Kidney epithelial cell (primary cell): ENCODE measurements at places on chromosomes 1 and 21.
A peak's percentile ranks its signal among the peaks of the same experiment; 100 is the strongest.

- DNase-seq, result no peak
Observed at GRCh38 chr1:51997974-51998382, 7.5 kb upstream of the RAB3B start.

DNA sequence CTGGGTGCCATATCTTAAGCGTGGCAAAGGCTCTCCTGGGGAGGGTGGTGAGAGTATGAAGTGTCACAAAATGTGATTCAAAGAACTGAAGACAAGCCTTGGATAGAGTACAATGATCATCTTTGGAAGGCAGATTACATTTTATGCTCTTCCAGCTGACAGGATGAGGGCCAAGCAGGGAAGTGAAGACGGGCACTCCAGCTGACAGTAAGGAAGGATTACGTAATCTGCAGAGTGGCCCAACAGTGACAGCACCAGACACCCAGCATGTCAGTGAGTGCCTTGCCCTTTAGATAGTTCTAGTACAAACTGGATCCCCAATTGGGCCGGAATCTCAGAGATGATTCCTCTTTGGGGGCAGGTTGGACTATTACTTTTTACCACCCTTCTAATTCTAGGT lies 52.7 kb downstream of the UBE2T start:
- DNase-seq, result no peak

GRCh38 chr1:172135978-172136610 lies 284.4 kb upstream of the C1orf105 start:
- DNase-seq, result no peak

GRCh38 chr1:236429715-236430274 lies 35.7 kb downstream of the EDARADD start:
- DNase-seq, result no peak

DNA sequence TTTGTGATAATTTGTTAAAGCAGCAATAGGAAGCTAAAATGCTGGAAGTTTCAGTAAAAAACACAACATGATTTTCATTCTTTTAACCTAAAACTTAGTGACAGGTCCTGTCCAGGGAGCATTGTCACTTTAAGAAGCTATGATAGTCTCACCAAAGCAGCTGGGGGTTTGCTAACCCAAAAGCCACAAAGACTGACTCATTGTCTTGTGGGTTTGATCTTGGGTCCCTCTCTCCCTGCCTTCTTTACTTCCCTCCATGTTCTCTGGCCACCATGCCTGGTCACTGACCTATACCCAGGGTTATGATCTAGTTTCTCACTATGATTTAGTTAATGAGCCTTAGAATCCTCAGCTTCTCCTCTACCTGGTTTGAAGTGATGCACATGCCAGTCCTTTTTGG lies 213.5 kb upstream of the PTGFR start:
- peak; percentile 70 for DNase-seq

DNA sequence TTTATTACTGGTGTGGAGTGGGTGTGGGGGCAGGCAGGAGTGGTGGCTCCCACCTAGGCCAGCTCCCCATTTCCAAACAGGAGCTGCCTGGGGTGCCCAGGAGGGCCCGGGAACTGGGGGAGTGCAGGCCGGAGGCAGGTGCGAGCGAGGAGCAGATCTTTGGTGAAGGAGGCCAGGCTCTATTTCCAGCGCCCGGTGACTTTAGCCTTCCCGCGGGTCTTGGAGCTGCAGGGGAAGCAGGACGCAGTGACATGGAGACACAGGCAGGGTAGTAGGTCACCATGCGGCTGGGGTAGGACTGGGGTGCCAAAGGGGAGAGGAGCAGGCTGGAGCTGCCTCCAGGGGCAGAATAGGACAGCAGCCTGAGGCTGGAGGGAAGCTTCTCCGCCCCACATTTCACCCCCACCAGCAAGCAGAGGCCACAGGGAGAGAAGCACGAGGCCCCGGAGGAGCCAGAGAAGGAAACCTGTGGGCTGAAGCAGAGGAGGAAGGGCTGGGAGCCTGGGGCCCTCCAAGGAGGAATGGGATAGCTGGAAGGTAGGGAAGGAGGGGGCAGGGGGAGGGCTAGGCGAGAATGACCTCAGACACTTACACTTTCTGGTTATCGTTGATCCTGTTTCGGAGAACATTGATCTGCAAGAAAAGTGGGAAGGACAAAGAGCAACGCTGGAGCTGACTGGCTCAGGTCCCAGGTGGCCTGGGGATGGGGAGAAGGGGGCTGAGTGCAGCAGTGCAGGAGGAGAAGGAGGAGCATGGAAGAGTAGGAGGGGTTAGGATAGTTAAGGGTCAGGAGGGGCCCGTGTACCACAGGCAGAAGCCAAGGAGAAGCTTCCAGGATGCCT lies 18.2 kb downstream of the TNNT2 start:
- no peak for DNase-seq

DNA sequence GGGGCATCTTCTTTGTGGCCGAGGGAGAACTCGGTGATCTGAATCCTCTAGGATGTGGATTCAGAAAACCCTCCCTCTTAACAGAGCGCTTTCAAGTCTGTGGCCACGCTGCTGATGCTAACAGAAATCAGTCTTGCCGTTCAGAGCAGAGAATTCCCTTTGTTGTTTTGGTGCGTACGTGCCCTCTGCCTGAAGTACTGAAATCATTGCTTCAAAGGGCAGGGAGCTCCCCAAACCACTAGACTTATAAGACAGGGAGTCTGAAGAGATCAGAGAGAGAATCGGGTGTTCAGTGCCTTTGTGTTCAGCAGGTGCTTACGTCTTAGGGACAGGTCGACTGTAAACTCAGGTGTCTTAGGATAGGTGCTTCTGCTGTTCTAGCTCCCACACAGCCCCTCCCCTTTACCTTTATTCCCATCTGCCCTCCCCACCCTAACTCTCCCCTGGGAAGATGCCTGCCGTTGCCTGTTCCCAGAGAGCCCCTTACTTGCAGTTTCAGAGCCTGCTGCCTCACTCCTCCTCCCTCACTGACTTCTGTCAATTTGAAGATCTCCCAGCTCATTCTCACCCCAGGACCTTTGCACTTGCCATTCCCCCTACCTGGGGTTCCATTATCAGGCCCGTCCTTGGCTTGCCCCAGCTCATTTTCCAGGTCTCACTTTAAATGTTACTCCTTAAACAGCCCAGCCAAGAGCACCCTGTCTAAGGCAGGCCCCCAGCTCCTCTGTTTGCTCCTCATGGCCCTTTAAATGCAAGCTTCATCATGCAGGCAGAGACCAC lies 143.0 kb downstream of the CAMTA1 start:
- no peak for DNase-seq

DNA sequence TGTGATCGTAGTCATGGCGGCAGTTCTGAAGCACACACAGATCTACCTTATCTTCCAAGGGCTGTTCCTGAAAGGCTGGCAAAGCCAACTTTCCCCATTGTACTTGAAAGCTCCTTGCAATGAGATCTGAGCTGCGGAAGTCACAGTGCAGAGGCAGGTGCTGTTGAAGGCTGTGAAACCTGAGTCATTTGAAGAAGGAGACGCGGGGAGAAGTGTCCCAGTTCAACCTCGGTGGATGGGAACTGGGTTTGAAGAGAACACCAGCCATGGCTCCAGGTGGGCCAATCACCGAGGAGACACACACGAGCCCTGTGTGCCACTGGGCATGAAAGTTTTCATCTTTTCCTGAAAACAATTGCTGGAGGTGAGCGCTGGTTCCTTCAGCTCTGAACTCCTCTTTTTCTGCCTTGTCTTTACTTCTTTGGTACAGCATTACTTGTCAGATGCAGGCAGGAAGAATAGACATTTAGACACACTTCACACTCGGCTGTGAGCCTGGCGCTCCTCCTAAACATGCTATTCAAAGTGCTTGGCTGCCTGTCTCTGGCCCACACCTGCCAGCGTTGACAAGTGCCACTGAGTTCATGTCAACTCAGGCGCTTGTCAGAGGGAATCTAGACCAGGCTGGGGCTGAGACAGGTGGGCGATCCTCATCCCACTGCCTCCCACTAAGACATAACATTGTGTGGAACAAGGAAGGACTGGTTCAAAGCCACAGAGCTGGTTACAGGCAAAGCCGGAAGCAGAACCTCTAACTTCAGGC lies 25.7 kb upstream of the PDE9A start:
- DNase-seq, result no peak

DNA sequence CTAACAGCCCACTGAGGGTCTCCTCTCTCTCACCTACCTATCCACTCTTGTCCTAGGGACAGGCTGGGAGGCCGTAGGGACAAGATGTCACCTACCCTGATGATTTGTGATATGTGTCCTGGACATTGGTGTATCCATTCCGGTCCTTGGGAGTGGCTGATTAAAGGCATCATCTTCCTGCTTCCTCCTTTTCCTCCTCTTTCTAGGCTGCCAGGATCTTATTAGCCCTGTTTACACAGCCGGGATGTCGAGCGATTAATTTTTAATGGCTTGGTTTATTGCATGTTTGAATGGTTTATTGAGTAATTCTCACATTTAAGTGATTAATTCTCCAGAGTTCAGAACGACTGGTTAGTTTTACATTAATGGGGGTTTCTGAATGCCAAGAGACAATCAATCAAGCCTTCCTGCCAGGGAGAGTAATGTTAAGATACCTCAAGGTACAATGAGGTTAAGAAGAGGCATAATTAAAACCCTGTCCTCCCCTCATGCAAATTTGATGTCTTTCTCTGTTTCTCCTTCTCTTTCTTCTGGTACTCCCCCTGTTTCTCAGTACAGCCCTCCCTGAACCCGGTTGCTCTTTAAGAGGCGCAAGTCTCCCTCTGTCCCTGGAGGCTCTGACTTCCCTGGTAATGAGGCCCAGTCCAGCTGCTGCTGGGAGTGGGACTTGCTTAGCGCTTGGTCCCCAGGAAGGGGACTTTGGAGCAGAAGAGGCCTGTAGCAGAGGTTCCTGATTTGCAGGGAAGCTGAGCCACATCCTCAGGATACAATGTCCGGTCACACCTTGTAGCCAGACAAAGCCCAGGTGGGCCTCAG lies 50.9 kb downstream of the ACTL8 start:
- no peak for DNase-seq

DNA sequence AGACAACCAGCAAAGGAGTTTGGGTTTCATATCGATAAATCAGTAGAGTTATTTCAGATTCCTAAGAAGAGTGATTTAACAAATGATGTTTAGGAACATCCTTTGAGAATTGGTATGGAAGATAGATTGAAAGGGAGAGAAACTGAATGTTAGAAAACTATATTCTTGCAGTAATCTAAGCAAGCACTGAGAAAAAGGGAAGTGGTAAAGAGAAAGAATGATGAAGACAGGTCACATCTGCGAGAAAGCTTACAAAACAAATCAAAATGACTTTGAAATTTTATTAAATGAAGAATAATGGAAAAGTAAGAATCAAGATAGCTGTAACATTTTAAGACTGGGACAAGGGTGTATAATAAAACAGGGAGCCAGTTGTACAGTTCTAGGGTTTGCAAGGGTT lies 177.0 kb downstream of the HS2ST1 start:
- DNase-seq, result no peak

- no peak for DNase-seq
Observed at GRCh38 chr1:25701030-25701785, 84.6 kb downstream of the MAN1C1 start.

DNA sequence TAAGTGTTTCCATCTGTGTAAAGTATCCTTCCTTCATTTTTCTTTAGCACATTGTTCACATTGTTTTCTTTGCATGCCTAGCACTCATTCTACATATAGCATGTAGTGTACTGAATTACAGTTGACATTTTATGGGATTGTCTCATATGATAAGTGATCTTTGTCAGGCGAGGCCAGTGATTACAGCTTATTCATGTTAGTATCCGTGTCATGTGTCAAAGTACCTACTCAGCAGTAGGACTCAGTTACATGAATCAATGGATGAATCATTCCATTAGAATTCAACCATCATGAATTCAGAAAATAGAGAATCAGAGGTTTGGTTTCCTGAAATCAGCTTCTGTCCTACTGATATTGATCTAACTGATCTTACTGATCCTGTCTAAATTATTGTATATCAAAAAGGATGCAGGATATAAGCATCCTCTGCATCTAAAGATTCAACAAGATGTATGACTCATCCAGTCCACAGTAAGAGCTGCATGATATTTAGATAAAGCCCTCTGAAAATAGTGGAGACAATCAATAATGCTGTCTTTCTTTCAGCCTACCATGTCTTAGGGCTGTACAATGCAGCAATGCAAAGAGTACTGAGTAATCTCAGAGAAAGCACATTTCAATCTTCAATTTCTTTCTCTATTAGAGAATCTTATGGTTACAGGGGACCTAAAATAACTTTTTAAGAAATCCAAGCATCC lies 20.7 kb upstream of the HRNR start:
- no peak for DNase-seq

GRCh38 chr1:211347077-211347844 lies 20.6 kb downstream of the TRAF5 start:
- DNase-seq, result no peak
